Cardiac fibroblast (primary cell): ENCODE measurements at places on chromosomes 12 and 14.

- DNase-seq, result no peak
Measured at GRCh38 chr14:103692159-103692558, 23.1 kb downstream of the XRCC3 start.

- no peak for DNase-seq
Measured at GRCh38 chr14:58643366-58643765, 5.6 kb downstream of the DACT1 start.

DNA sequence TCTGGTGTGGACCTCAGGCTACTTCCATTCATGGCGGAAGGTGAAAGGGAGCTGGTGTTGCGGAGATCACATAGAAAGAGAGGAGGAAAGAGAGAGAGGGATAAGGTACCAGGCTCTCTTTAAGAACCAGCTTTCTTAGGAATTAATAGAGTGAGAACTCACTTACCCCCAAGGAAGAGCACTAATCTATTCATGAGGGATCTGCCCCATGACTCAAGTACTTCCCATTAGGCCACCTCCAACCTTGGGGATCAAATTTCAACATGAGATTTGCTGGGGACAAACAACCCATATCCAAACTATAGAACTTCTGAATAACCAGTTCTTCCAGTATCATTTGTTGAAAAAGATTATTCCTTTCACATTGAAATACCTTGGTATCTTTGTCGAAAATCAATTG lies 34.0 kb upstream of the C2CD5 start:
- DNase-seq, result no peak

DNA sequence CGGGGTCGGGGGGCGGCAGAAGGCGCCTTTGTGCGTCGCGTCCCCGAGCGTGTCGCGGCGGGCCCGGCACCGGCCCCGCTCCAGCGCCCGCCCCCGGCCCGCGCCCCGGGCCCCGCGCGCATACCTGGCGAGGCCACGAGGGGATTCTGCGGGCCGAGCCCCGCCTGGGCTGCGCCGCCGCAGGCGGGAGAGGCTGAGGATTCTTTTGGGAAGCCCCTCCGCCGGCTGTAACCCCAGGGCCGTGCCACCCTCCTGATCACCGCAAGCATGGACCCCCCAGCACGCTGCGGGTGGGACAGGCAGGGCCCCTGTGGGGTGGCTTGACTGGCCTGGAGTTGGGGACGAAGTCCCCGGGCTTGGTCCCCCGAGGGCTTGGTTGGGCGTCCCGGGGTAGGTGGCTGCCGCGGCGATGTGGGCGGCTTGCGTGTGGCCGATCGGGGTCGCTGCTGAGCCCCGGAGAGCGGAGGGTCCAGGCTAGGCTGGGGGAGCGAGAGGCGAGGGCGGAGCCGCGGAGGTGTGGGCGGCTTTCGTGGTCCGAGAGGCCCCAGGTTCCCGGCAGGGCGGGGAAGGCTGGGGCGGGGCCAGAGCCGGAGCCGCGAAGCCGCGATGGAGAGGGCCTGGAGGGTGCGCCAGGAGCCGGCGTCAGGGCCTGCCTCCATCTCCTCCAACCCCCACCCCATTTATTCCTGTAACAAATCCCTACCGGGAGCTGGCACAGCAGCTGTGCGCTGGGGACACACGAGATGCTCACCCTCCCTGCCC lies 28.4 kb upstream of the GPR132 start:
- DNase-seq, result peak; percentile 45

- no peak for DNase-seq
Measured at GRCh38 chr14:82776958-82777357, 1243.3 kb upstream of the SEL1L start.

- DNase-seq, result peak; percentile 30
Measured at GRCh38 chr14:96145116-96145864, 59.3 kb upstream of the BDKRB2 start.

GRCh38 chr14:73476451-73476931 lies 14.2 kb upstream of the RIOX1 start:
- peak; percentile 29 for DNase-seq

DNA sequence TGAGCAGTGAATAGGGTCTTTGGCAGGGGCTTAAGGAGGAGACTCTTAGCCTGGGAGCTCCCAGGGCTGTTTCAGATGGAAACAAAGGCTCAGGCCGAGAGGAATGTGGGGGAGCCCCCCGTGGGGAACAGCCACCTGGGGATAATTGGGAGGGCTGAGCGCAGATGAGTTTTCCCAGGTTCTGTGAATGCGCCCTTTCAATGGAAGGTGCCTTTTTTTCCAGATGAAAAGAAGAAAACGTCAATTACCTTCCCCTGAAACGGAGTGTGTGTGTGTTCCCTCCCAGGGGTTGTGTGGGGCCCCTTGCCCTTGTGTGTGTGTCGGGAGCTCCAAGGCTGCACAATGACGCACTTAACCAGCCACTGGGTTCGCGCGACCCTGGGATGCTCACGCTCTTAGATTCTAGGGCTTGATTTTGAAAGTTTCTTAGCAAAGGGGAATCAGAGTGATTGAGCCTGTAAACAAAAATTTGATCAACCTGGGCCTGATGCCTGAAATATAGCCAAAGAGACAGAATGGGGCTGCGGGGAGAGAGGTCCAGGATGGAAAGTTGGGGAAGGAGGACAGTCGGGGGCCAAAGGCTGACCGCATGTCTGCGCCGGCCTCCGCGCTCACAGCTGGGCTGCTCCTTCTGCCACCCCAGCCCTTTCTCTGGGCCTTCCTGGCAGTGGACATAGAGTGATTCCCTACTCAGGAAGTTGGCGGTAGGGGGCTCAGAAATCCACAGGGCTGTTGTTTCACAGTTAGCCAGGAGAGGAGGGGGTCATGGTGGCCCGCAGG lies 14.6 kb downstream of the MEG3 start:
- no peak for DNase-seq
